Suprapubic skin (tissue), 4 donors: ENCODE measurements at places on chromosomes 7 and 10.

DNA sequence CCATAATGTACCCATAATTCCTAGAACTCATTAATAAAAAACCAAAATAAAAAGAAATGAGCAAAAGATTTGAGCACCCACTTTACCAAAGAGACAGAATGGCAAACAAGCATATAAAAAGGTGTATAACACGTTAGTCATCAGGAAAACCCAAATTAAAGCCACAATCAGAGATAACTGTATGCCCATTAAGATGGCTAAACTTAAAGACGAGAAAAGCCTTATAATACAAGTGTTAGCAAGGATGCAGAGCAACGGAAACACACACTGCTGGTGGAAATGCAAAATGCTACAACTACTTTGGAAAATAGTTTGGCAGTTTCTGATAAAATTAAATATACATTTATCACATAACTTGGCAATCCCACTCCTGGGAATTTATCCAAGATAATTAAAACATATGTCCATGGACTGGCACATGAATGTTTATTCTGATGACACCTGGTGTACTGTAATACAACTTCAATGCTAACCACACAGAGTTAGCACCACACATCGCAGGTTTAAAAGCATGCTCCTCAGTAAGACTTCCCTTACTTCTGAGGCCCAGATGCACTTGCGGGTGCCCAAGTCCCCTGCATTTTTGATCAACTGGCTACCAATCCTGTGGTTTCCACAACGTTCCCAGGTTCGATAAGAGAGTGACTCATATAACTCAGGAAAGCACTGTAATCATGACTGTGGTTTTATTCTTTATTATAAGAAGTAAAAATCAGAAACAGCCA, 158.6 kb downstream of the SNX13 start:
- DNase-seq, result no peak

DNA sequence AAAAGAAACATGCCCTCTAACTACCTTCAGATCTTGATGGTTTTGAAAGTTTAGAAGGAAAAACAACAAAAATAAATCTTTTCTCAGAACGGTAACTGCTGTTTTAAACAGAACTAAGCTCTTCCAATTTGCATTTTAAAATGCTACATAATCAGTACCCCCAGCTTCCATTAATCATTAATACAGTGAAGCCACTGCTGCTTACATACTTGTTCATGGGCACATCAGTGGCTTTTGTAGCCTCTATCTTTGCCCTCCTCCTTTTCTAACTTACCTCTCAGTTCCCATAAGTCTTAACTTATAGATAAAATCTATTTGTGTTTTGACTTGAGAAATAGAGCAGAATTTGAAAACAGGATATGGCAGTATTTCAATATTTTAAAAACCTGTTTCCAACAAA, 109.1 kb downstream of the POLL start:
- DNase-seq, result no peak

DNA sequence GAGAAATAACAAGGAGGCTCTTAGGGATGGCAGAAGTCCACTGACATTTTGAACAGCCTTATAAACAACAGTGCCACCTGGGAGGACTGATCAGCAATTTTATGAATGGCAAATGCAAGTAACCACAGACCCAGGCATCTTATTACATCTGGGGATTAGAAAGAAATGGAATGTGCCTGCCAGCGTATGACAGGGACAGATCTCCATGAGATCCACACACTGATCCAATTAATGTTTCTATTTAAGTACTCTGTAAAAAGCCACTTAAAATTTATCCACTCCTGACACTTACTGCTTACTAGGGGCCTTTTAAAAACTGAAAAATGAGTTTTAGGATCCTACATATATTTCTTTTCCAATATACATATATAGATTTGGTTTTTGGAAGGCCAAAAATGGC, 28.6 kb downstream of the PARD3 start:
- no peak for DNase-seq

DNA sequence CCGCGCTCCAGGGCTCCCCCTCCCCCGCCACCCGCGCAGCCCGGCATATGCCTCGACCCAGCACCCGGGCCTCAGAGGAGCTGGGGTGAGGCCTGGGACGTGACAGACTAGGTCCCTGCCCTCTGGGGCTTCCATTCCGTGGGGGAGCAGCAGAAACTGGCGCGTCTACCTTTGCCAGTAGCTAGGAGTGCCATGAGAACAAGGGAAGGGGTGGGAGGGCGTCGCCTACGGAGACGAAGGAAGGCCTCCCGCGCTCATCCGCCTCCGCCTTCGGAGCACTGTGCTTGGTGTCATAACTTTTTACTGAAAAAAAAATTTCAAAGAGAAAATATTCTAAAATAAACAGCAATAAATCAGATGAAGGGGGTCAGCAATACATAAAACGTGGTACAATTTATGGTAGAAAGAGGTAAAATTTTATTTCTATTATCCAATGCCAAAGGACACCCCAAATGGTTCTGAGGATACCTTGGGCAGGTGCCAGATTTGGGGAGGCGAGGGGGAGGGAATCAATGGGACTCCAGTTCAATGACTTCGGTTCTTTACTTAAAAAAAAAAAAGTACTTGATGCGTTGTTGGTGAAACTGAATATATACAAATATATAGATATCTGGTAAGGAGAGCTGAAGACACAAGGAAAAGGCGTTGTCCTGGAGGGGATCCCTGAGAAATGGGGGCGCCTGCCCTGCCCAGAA, 35.1 kb upstream of the GRID1 start:
- no peak for DNase-seq

DNA sequence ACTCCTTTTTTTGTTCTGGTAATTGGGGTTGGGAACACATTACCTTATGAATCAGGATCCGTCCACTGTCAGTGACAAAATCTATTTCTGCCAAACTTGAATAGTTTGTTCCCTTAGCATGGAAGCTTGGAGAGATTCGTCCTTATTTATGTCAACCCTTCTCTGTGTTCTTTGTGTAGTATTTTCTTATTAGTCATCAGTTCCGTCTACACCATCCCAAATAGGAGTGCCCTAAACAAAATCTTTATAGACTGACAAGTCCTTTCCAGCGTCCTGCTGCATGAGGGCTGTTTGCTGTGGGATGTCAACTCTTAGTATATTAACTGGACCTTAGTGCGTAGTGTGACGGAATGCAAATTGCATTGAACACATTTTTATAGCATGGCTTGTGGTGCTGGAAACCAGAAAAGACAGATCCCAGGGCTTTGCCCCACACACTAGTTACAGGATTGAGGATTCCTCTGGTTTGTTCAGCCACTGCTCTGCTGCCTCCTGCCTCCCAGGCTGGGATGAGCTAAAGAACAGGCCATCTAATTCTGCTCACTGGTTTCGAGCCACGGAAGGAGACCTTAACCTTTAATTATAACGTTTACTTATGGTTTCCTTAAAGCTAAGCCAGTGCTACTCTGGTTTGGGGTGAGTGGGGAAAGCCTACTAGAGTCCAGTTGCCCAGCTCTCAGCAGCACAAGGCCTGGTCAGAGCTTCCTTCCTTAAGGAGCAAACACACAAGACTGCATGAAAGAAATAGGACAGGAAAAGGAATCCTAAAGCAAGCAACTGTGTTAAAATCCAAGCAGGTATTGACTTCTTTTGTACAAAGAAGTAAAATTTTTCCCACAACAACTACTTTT, 194.4 kb downstream of the CCSER2 start:
- no peak for DNase-seq

DNA sequence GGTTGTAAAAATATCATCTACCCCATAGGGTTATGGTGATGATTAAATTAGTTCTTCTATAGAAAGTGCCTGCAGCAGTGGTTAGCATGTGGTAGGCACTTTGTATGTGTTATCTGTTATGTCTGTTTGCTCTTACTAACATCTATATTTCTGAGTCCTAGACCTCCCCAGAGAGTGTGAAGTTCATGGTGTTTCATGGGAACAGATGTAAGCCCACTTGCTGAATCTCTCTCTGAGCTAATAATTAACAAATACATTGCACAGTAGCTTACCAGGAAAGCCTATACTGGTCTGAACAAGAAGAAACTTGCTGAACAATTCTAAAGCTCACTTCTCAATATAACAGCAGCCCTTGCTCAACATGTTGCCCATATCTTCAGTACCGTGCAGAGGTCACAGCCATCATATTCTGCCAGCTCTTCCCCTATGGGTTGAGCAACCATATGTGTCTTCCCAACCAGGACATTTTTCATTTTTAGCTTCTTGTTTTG, 100.1 kb downstream of the NPSR1 start:
- no peak for DNase-seq

DNA sequence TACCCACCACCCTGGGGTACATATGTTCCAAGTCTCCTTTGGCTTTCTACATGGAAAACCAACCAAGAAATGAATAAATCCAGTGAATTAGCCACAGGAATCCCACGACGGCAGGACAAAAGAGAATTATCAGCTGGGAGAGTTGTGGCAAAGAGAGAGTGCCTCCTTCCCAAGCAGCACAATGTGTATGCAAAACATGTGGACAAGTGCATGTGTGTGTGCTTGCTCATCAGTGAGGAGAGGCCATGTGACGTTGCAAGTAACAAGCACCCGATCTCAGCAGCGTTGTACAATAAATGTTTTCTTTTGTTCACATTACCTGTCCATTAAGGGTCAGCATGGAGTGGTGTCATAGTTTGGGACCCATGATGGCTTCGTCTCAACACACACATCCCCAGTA, 50.0 kb upstream of the EMX2 start:
- DNase-seq, result no peak

DNA sequence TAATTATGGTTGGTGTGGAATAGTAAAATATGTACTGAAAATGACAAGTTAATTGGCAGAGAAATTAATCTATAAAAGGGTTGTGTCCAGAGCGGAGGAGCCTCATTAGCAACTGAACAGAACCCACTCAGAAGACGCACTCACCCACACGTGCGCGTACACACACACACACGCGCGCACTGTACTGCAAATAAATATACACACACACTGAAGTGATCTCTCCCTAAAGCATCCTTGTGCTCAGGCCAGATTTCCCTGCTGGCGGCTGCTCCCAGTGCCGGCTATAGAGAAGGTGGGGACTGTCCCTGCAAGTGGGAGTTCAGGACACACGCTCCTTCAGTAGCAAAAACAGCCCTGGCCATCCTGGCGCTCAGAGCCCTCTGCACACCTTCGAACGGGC, 85.2 kb downstream of the CHST15 start:
- DNase-seq, result no peak

DNA sequence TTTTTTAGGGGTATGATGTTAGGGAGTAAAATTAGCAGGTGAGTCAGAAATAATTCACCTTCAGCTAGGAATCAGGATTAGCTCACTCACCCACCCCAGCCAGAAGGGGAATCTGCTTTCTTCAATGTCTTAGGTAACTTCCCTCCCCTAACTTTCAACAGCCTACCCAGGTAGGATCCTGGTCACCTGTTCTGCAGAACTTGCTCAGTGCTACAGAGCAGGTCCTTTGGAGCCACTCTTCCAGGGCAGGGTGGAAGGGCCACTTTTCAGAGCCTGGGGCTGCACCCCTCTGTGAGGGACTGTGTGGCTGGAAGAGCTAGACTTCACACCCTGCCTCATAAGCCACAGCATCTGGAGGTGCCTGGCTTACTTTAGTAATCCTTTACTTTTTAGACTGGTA, 58.1 kb downstream of the SHH start:
- no peak for DNase-seq

- no peak for DNase-seq
Measured at GRCh38 chr7:83593921-83594475, 54.9 kb downstream of the SEMA3E start.

DNA sequence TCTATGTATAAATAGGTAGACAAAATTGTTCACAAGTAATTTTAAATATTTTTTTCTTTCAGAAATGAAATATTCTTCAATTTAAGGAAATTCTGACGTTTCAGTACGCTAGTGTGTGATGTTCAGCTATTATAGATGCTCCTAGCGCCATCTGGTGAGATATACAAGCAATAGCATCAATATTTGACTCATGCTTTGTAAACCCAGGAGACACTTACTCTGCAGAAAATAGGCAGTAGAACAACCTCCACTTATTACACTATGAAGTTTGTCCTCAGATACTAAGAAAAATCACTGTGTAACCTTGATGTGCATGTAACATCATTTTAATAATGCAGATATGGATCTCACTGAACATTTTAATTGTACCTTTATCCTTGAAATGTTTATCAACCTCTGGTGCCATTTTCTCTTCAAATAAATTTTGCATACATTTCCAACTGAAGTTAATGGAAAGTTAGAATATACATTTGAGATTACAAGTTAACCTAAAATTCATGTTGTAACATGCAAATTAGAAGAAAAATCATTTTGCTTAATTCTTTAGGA, 151.5 kb upstream of the FAM3C start:
- DNase-seq, result no peak

GRCh38 chr7:3605222-3605621, 304.2 kb downstream of the SDK1 start:
- no peak for DNase-seq

GRCh38 chr10:17316488-17317170, 88.6 kb downstream of the VIM start:
- DNase-seq, result no peak

DNA sequence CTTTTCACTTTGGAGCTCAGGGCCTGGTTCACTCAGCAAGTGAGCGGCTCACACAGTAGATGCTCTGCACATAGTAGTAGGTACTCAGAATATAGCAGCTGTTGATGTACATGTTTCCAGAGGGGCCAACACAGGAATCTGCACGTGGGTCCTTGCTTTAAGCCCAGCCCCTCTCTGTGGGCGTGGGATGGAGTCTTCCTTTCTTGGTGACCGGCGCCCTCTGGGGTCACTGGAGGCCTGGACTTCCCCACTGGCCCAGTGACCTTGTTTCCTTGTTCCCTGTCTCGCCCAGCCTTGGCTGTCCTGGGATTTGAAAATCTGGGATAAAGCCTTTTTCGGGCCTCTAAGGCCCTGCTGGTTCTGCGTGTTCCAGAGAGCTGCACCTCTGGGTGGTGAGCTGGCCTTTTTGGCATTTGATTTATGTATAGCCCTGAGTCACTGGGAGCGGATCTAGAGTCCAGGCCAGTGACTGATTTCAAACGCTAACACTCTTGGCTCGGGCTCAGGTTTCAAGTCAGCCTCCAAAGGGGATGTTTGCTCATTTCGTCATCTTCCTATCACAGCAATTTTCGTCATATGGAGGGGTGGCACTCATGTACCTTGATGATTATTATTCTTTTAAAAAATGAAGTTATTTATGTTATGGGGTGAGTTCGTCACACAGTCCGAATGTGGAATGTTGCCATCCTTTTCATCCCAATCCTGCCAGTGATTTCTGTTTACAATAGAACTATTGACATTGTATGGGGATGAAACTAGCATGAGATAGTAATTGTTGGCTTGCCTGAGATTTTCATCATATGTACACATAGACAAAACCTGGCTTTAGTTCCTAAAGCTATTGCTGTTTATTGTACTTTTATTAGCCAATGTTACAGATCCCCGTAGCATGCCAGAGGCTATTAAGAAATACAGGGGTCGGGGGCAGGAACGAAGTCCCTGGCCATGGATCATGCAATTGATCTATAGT, 65.5 kb downstream of the CUX1 start:
- DNase-seq, result peak; percentile 87
